CD4-positive, alpha-beta T cell (primary cell): ENCODE measurements at places on chromosomes 12 and 14.

DNA sequence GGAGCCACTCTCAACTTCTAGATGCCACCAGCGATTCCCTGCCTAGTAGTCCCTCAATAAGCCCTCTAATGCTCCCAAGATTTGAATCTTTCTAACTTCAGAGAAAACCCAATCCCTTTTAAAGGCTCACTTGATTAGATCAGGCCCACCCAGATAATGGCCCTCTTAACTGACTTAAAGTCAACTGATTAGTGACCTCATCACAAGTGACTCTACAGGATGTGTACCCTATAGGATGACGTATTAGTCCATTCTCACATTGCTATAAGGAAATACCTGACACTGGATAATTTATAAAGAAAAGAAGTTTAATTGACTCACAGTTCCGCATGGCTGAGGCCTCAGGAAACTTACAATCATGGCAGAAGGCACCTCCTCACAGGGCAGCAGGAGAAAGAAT, 49.1 kb downstream of the ANKS1B start:
- H3K4me3 ChIP-seq: no peak overlapping the region
- DNase-seq: no peak
- H3K36me3 ChIP-seq: no peaks in the 10 kb centered on the region
- no peaks in the 10 kb centered on the region for H3K27me3 ChIP-seq
- no peak overlapping the region for H3K27ac ChIP-seq

- DNase-seq: no peak
- no peak overlapping the region for H3K4me3 ChIP-seq
- no peaks in the 10 kb centered on the region for H3K36me3 ChIP-seq
- no peak overlapping the region for H3K27ac ChIP-seq
- H3K4me1 ChIP-seq: peaks cover 7% of the 10 kb centered on the region
- H3K27me3 ChIP-seq: no peaks in the 10 kb centered on the region
Measured at GRCh38 chr12:50572287-50572686, 67.5 kb downstream of the DIP2B start.

DNA sequence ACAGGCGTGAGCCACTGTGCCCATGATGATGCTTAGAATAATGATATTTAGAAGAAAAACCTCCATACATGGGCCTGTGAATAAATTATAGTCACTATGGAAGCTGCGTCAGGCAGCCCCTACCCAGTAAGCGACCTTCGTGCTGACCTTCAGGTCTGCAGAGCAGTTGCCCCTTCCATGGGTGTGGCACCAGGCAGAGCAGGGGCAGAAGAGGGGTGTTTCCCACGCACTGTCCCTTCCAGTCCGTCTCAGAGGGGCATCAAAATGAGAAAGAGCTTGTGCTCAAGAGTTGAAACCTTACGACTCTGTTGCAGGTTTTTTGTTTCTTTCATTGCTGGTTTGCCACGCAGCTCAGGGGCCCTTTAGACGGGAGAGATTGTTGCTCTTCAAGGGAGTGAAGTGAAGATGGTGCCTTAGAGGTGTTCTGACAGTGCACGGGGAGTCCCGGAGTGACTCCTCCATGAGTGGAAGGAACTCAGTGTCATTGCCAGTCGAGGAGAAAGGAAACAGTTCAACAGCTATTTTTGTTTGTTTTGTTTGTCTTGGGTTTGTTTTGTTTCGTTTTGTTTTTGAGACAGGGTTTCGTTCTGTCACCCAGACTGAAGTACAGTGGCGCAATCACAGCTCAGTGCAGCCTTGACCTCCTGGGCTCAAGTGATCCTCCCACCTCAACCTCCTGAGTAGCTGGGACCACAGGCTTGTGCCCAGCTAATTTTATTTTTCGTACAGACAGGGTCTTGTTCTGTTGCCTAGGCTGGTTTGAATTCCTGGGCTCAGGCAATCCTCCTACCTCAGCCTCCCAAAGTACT, 13.9 kb downstream of the CKB start:
- no peaks in the 10 kb centered on the region for H3K27me3 ChIP-seq
- H3K4me1 ChIP-seq: no peaks in the 10 kb centered on the region
- no peak overlapping the region for H3K4me3 ChIP-seq
- DNase-seq: no peak
- peaks cover 33% of the 10 kb centered on the region for H3K36me3 ChIP-seq

DNA sequence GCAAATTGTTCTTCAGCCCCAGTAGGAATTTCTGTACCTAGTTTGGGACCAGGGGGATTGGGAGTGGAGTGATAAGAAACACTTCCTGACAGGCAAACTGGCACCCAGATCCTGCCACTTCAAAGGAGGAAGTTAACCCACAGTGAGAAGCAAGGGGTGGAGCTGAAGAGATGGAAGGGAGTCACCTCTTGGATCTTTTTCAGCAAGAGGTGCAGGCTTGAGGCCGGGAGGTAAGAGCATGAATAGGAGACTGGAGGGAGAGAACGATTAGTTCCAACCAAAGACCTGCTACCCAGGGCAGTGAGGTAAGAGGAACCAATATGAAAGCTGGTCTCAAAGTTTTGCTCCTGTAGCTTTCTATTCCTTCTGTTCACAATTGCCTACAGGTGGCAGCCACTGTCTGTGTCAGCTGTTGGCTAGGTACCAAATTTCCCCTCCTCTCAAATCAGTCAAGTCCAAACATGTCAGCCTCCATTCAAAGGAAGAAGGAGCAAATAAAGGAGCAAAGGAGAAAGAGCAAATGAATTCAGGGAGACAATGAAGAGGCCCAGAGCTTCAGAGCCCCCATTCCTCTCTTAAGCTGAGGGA, 14.9 kb upstream of the TAC3 start:
- H3K36me3 ChIP-seq: no peaks in the 10 kb centered on the region
- no peak overlapping the region for H3K4me3 ChIP-seq
- no peak overlapping the region for H3K27ac ChIP-seq
- H3K4me1 ChIP-seq: peaks cover 43% of the 10 kb centered on the region
- H3K27me3 ChIP-seq: no peaks in the 10 kb centered on the region

GRCh38 chr12:104494137-104494792, 37.5 kb downstream of the CHST11 start:
- H3K27me3 ChIP-seq: no peaks in the 10 kb centered on the region
- no peaks in the 10 kb centered on the region for H3K36me3 ChIP-seq
- peak; percentile 45 for DNase-seq
- peak overlapping the region; percentile 64 for H3K27ac ChIP-seq
- H3K4me3 ChIP-seq: peak overlapping the region; percentile 29

- no peak overlapping the region for H3K27ac ChIP-seq
- no peaks in the 10 kb centered on the region for H3K27me3 ChIP-seq
- H3K4me1 ChIP-seq: no peaks in the 10 kb centered on the region
- H3K4me3 ChIP-seq: no peak overlapping the region
Measured at GRCh38 chr12:81181691-81182090, 103.8 kb downstream of the ACSS3 start.

DNA sequence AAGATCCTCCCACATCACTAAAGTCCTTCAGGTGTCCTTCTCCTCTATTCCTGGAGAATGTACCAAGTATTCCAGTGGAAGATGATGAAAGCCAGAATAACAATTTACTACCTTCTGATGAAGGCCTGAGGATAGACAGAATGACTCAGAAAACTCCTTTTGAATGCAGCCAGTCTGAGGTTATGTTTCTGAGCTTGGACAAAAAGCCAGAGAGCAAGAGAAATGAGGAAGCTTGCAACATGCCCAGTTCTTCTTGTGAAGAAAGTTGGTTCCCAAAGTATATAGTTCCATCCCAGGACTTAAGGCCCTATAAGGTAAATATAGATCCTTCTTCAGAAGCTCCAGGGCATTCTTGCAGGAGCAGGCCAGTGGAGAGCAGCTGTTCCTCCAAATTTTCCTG, 54.6 kb upstream of the HELB start:
- no peak for DNase-seq
- H3K27me3 ChIP-seq: no peaks in the 10 kb centered on the region
- no peak overlapping the region for H3K4me3 ChIP-seq
- H3K4me1 ChIP-seq: no peaks in the 10 kb centered on the region
- H3K27ac ChIP-seq: no peak overlapping the region

GRCh38 chr12:9241301-9241700, 33.1 kb upstream of the PZP start:
- no peak overlapping the region for H3K4me3 ChIP-seq
- DNase-seq: no peak
- no peak overlapping the region for H3K27ac ChIP-seq
- no peaks in the 10 kb centered on the region for H3K27me3 ChIP-seq
- no peaks in the 10 kb centered on the region for H3K36me3 ChIP-seq
- peaks cover 3% of the 10 kb centered on the region for H3K4me1 ChIP-seq

DNA sequence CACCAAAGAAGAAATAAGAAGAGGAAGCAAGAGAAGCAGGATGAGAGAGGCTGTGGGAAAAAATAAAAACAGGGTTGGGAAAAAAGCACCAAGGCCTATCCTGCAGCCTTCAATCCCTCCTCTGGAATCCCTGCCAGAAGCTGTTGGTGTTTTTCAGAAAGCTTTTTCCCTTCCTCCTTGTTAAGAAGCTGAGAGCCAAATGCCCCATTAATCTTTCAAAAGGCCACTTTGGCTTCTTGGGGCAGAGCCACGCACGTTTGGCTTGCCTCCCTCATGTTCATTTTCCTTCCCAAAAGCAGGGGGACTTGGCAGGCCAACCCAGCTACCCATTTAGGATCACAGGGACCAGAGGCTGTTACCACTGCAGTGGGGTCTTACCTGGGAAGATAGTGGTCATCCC, 365.3 kb downstream of the NUAK1 start:
- no peak overlapping the region for H3K4me3 ChIP-seq
- H3K27ac ChIP-seq: no peak overlapping the region
- H3K36me3 ChIP-seq: no peaks in the 10 kb centered on the region
- H3K27me3 ChIP-seq: peaks cover 3% of the 10 kb centered on the region

GRCh38 chr12:13945236-13945635, 36.2 kb downstream of the GRIN2B start:
- DNase-seq: no peak
- H3K36me3 ChIP-seq: no peaks in the 10 kb centered on the region
- H3K4me1 ChIP-seq: no peaks in the 10 kb centered on the region
- H3K27me3 ChIP-seq: peaks cover 14% of the 10 kb centered on the region
- H3K4me3 ChIP-seq: no peak overlapping the region
- H3K27ac ChIP-seq: no peak overlapping the region

GRCh38 chr14:89750281-89750755, 204.2 kb downstream of the EFCAB11 start:
- H3K27ac ChIP-seq: no peak overlapping the region
- H3K4me1 ChIP-seq: no peaks in the 10 kb centered on the region
- no peaks in the 10 kb centered on the region for H3K27me3 ChIP-seq
- H3K36me3 ChIP-seq: no peaks in the 10 kb centered on the region
- no peak for DNase-seq

DNA sequence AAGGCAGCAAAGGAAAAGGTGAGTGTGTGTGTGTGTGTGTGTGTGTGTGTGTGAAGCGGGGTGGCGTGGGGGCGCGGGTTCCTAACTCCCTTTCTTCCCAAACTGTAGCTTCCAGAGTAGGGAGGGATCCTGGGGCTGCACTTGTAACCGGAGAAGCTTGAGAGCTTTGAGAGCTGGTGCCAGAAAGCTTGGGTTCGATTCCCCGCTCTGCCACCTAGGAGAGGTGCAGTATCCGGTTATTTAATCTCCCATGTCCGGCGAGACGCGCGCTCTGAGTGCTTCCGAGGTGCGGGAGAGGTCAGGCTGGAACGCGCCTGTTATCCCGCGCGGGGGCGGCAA, 7.2 kb upstream of the RACGAP1 start:
- DNase-seq: no peak
- H3K27ac ChIP-seq: no peak overlapping the region
- H3K27me3 ChIP-seq: peaks cover 4% of the 10 kb centered on the region
- no peaks in the 10 kb centered on the region for H3K4me1 ChIP-seq

DNA sequence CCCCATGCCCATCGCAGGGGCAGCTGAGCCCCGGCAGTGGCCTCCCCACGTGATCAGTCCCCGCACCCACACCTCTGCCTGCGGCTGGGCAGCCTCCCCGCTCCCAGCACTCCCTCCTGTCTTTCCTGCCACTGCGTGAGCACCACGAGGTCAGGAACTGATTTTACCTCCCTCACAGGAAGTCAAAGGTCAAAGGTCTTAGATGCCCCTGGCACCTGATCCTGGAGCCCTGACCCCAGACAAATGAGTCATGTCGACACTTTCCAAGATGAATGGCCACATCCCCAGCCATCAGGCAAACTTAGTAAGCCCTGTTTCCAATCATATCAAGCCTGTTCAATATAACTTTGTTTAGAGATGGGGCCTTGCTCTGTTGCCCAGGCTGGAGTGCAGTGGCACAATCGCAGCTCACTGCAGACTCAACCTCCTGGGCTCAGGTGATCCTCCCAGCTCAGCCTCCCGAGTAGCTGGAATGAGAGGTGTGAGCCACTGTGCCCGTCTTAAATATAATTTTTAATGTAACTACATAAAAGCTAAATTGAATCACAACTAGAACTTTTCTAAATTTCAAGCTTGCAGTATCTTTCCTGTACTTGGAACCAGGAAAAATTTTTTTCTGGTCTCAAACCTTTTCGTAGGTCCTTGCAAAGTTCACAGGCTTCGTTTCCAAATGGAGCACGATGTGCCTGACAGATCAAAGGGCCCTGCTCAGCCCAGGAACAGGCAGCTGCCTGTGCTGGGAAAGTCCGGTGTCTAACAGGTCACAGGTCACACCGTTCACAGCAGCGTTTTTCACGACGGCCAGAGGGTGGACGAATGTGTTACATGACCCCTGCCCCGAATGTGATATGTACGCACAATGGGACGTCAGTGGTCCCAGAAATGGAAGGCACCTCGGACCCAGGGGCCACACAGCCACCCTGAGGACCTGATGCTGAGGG, 1.9 kb downstream of the LRCOL1 start:
- no peak overlapping the region for H3K4me3 ChIP-seq
- DNase-seq: no peak
- no peaks in the 10 kb centered on the region for H3K36me3 ChIP-seq
- H3K4me1 ChIP-seq: peaks cover 10% of the 10 kb centered on the region
- H3K27me3 ChIP-seq: peaks cover 27% of the 10 kb centered on the region

GRCh38 chr12:51922146-51922545, 14.8 kb downstream of the ACVRL1 start:
- no peak overlapping the region for H3K27ac ChIP-seq
- DNase-seq: no peak
- no peaks in the 10 kb centered on the region for H3K36me3 ChIP-seq
- H3K4me1 ChIP-seq: peaks cover 12% of the 10 kb centered on the region
- H3K4me3 ChIP-seq: no peak overlapping the region

DNA sequence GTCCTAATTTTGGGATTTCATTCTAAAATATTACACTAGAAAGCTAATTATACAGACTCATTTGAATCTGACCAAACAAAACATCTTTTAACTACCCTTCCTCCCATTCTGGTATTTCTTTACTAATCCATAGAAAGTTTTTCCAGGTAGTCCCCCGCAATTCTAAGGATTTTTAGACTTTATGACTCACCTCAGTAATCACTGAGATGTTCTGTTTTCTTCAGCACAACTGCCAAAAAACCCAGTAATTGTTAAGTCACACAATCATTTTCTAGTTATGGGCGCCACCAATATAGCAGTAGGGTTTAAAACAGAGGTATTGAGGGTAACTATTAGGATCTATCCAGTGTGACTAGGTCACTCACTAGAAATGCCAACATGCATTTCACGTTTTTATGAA, 1.6 kb upstream of the ARID4A start:
- DNase-seq: no peak
- no peaks in the 10 kb centered on the region for H3K27me3 ChIP-seq
- H3K27ac ChIP-seq: no peak overlapping the region
- H3K4me3 ChIP-seq: peak overlapping the region; percentile 85
- peaks cover 31% of the 10 kb centered on the region for H3K36me3 ChIP-seq
